ENCODE measurements at places on chromosomes 11 and 22.

- DNase-seq: no peak
Observed at GRCh38 chr11:84865791-84866535, 761.2 kb downstream of the DLG2 start.

DNA sequence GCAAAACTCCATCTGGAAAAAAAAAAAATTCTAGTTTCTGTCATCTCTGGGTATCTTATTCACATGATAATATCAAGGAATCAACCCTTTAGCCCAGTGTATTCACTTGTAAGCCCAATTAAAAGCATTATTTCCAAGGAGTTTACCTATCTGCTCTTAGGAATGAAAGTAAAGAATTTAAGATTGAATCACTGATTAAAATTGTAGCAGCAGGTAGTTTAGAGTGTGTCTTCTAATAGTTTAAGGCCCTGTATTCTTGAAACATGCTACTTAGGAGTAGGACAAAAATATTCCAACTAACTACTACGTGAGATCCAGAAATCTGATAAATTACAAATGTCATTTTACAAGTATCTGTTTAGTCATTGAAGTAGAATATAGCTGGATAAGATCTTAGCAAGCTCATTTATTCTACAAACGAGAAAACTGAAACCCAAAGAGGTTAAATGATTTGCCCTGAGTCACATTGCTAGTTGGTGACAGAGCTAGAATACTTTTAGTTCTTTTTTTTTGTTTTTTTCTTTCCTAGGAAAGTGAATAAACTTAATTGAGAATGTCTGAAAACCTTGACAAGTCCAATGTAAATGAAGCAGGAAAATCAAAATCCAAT lies 4.0 kb downstream of the TCP11L1 start:
- DNase-seq: no peak

DNA sequence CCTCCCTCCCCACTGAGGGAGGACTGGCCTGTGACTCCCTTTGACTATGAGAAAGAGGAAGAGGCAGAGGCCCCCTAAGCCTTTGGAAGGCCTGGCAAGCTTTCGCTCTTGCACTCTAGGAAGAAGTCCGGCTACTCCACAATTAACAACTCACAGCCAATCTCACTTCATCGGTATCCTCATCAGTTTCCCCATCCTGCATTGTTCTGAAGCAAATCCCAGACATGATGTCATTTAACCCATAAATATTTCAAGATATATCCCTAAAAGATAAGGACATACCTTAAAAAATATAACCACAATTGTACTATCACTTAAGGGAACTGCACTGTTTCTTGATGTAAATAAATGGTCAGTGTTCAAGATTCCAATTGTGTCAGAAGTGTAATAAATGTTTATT lies 63.1 kb downstream of the CWC15 start:
- DNase-seq: no peak

GRCh38 chr11:95985174-95985808 lies 61.4 kb upstream of the MTMR2 start:
- no peak for DNase-seq

GRCh38 chr11:115197031-115197430 lies 307.2 kb downstream of the CADM1 start:
- DNase-seq: no peak

GRCh38 chr22:48874956-48875355 lies 952.7 kb downstream of the BRD1 start:
- DNase-seq: no peak

GRCh38 chr22:37044634-37045625 lies 6.6 kb upstream of the KCTD17 start:
- DNase-seq: peak; percentile 68

DNA sequence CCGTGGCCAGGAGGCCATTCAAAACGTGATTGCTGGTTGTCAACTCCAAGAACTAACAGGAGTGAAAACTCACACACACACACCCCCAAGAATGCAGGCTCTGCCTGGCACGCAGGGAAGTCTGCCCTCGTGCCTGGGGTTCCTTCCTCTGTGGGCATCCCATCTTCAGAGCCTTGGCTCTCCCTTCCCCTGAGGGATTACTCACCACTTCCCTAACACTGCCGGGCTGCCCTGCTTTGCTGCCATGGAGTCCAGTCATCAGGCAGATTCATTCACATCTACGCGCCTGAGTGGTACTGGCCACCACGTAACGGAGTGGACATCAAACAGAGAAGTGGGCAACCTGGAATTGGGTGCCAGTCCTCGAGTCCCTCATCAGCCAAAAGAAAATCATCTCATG lies 120.7 kb upstream of the TMEM45B start:
- DNase-seq: no peak

- no peak for DNase-seq
Observed at GRCh38 chr11:85767246-85767945, 43.5 kb downstream of the SYTL2 start.

DNA sequence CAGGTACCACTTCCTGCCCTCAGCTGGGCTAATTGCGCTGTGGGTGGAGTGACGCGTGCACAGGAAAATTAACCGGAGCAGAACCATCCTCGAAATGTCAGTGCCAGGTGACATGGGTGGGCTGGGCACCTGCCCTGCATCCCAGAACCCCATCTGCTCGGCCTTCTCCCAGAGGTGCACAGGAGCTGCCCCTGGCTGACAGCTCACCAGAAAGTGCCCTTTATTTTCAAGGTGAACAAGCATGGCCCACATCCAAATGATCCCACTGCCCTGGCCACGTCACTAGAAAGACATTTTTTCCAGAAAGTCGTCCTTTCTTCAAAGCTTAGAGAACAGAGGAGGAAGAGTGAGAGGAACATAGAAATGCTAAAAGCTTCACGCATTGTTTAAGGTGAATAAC lies 4.1 kb upstream of the ELFN2 start:
- DNase-seq: no peak

GRCh38 chr22:36165141-36165540 lies 4.6 kb upstream of the APOL3 start:
- no peak for DNase-seq

DNA sequence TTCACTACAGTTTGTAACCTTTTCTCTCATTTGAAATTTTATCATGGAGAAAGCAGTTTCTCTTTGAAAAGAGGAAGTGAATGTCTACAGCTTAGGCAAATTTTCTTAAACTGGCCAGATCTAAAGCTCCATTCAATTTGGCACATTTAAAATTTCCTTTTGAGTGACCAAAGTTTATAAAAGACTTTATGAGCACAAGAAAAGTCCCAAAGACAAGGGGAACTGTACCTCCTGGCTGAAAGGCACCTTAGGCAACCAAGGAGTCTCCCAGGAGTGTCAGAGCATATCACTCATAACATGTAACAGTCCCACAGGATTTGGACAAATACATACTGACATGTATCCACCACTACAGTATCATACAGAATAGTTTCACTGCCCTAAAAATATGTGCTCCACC lies 41.3 kb downstream of the NARS2 start:
- DNase-seq: no peak

DNA sequence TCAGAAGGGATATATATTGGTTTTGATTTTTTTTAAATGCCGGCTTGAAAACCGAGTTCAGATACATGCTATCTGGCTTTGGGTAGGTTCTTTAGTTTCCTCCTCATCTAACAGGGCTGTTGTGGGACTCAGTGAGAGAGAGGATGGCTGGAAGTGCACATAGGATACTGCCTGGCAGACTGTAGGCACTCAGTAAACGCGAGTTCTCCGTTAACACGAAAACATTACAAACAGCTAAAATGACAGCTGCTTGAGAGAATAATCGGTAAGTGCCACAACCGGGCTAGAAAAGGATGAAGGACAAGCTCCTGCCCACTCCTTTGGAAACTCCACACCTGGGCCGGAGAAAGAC lies 369 bp downstream of the XRRA1 start:
- no peak for DNase-seq

GRCh38 chr11:13333456-13333957 lies 55.9 kb downstream of the BMAL1 start:
- DNase-seq: no peak

Measured in putamen (tissue), 1 donor.